Brain pericyte (primary cell): ENCODE measurements at places on chromosomes 13 and 19.

- no peak for DNase-seq
These were observed 90.9 kb downstream of the GJA3 start for GRCh38 chr13:20069956-20070355.

DNA sequence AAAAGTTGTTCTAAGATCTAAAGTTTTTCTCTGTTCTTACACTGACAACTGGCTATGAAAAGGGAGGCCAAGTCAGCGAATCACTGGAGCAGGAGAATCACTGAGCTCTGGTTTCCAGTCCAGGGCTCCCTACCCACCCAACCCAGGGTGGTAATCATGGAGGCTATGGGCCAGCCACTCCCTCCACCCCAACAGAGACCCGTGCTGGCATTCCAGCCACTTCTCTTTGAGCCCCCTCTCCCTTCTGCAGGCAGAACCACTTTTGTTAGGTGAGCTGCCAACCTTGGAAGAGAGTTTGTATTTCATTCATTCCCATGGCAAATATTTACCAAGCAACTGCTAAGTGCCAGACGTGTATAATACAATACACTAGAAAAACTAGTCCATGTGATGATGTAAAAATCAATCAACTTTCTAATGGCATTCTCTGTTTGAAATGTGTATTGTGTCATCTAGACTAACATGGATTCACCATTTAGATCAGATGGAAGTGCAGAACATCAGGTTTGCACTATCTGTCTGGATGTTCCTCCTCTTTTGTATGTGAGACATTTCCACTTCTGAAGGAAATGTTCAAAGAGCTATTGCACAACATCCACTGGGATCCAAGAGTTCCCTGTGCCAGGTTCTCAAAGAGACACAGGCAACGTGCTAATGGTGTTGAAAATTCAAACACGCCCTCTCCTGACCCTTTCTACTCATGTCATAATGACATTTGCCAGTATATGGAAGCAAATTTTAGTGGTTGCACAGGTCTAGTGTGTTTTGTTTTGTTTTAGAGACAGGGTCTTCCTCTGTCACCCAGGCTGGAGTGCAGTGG, 5.3 kb downstream of the MLNR start:
- no peak for DNase-seq

- DNase-seq = no peak
These were observed 120.1 kb downstream of the PAN3 start for GRCh38 chr13:28258417-28258816.

DNA sequence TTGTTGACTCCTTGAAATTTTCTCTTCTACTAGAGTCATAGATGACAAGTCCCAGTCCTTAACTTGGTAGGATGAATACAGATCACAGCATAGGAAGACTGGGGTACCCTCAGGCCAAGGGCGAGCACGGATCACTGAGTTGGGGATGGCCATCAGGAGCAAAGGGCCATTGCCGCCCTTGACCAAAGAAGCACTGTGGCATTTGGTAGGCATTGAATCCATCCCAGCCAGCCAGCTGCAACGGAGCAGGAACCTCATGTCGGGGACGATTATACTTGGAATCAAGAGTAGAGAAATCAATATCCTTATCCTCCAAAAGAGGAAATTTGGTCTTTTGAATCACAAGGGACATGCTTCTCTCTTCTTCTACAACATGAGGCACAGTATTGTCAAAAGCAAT, 50.1 kb upstream of the ZNF573 start:
- DNase-seq = no peak

- DNase-seq = no peak
These were observed 41.7 kb upstream of the VSTM2B start for GRCh38 chr19:29483944-29484581.

- no peak for DNase-seq
These were observed 456.2 kb upstream of the MIR17HG start for GRCh38 chr13:90891329-90891728.

DNA sequence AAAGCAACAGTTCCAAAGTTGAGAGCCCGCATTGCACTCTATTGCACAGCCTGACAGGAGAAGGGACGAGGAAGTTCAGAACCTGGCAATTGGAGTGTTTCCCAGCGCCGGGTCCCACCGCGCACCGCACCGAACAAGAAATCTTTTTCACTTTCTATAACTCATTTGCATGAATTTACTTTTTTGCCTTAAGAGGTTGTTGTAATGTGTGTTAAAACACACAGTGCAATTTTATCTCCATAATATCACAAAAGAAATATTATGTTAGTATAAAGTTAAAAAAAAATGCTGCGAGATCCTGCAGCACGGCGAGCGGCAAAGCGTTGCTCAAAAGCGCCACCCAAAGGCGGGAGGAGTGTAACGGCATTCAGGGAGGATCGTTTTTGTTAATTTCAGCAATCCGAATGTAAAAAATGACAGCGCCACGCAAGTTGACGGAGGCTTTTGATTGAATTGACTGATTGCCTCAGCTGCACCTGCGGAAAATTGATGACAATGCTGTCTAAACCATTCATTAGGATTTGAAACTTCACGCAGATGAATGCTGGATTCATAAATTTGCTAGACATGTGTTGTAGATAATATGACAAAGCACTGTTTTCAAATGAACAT, 303.6 kb upstream of the ZNF507 start:
- no peak for DNase-seq

GRCh38 chr13:105370011-105370650, 1165.3 kb downstream of the EFNB2 start:
- DNase-seq = no peak

DNA sequence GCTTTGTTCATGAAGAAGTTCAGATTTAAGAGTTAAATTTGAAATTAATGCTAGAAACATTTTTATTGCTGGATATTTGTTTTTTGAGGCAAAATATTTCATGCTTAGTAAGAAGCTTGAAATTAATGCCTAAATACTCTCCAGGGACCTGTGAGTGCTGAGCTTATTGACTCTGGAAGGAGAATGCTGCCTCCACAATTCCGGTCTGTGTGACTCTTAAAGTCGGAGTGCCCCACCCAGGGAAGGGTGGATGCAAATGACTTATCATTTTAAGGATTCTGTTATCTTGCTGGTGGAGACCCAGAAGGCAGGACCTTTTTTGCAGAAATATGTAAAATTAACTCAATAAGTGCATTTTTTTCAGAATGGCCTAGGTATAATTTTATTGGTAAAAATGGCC, 143.8 kb upstream of the RXFP2 start:
- DNase-seq = no peak

- no peak for DNase-seq
These were observed 209.5 kb downstream of the ABCC4 start for GRCh38 chr13:95091755-95092154.

DNA sequence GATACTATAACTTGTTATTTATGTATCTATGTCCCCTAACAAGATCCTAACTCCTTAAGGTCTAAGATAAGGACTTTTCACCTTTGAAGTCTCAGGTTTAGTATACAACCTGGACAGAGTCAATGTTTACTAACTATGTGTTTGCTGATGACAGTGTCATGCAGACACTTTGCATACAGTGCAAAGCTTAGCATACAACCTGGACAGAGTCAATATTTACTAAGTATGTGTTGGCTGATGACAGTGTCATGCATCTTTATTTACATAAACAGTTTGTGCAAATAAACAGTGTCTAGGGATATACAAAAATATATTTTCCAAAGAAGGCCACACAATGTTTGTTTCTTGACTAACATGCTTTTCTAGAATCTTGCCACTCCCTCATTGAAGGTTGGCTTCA, 34.7 kb downstream of the DCT start:
- no peak for DNase-seq

DNA sequence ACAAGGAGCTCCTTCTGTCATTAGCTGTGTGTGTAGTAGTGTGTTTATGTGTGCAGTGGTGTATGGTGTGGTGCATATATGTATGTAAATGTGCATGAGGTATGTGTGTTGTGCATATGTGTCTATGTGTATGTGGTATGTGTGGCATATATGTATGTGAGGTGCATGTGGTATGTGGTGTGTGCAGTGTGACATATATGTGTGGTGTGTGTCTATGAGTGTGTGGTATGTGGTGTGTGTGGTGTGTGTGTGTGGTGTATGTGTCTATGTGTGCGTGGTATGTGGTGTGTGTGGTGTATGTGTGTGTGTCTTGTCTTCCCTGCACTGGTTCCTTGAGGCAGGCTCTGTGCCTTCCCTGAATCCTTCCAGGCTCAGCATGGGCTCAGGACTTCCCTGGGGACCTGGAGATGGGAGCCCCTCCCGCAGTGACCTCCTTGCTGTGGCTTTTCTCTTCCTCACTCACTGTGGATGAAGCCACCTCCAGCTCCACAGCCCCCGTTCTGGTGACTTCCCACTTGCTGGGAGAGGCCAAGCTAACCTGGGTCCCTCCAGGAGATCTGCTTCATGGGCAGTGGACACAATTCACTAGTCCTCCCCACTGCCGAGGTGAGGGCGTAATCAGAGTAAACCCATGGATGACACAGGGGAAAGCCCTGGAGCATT, 64.2 kb downstream of the CCDC70 start:
- DNase-seq = no peak

GRCh38 chr19:17686023-17686521, 2.1 kb downstream of the UNC13A start:
- no peak for DNase-seq

- no peak for DNase-seq
These were observed 78.0 kb downstream of the LATS2 start for GRCh38 chr13:20983386-20983785.

DNA sequence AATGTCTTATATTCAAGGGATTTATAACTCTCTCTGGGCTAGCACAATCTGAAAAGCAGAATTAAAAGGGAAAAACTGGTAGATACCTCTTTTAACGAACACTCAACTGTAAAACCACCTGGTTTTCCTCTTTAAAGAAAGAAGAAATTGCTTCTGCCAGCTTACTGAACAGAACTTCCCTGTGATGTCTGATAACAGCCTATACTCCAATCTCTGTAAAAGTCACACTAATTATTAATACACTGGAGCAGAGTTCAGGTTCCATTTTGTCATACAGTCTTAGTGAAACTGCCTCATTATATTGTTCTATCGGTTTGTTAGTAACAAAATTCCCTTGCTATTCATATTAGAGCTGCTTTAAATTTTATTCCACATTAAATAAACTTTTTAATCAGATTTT, 251.0 kb upstream of the STARD13 start:
- no peak for DNase-seq

DNA sequence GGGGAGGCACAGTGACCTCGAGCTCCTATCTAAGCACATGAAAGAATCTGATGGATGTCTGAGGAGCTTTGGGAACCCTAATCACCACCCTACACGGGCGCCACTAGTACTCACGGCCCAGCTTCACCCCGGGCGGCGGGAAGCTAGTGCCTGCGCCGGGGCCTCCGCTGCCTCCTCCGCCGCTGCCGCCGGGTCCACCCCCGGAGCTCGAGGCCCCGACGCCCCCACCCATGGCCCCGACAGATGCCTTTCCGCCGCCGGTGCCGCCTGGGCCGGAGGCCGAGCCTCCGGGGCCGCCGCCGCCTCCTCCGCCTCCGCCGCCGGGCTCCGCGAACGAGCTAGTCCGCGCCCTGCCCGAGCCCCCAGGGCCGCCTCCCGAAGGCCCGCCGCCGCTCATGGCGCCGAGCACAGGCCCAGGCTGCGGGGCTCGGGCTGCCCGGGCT, 312 bp downstream of the GSK3A start:
- no peak for DNase-seq
